ENCODE measurements at places on chromosomes 7 and 10.

DNA sequence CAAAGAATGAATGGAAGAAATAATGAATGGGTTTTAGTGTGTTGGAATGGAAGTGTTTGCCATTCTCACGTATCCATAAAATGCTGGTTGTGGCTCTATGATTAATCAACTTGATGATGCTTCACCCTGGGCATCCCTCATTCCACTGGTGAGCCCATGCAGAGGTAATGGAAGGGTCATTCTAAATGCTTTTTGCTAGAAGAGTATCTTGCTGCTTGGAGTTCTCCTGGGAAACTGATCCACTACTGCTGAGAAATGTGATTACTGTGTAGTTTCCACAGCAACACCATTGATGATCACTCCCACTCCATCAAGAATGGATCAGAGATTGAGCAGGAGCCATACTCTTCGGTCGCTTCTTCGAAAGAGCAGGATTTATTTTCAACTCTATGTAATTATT lies 101.6 kb downstream of the ARL5B start:
- no peak for DNase-seq

GRCh38 chr10:131311661-131312477 lies at the start of gene TCERG1L:
Gene TCERG1L, minus strand, starts transcription at chr10:131311721. Its CDS starts 86 bp downstream, at chr10:131311635.
- DNase-seq: no peak

DNA sequence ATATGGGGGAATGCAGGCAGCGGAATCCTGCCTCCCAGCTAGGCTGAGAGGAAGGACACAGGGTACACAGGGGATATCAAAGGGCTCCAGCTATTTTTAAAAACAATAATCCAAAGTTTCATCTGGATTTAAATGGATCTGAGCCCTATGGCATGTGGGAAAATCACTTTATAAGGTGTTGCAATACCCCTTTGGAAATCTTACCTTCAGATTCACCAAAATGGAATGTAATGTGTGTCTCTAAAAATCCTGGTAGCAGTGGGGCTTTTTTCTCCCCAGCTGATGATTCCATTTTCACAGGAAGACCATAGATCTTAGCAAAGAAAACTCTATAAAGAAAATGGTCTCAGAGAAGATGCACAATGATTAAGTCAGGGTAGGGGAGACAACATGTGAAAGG lies 722.2 kb downstream of the PARD3 start:
- no peak for DNase-seq

DNA sequence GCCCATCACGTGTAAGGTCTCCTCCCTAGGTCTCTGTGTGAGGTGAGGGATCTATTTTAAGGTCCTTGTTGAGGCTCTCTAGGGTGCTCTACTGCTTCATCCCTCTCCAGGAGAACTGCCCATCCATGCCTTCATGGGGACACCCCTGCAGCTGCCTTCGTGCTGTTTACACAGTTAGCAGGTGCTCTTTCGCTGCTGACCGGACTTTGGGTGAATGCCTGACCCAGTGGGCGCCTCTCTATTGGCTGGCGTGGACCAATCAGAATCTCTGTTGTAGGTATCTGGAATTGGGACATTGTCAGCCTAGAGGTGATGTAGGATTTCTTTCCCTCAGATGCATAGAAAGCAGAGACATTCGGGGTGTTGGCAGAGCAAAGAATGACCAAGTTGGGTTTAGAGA lies 38.7 kb upstream of the HMX3 start:
- DNase-seq: no peak

GRCh38 chr10:1121271-1121970 lies 65.2 kb downstream of the WDR37 start:
- DNase-seq: no peak

DNA sequence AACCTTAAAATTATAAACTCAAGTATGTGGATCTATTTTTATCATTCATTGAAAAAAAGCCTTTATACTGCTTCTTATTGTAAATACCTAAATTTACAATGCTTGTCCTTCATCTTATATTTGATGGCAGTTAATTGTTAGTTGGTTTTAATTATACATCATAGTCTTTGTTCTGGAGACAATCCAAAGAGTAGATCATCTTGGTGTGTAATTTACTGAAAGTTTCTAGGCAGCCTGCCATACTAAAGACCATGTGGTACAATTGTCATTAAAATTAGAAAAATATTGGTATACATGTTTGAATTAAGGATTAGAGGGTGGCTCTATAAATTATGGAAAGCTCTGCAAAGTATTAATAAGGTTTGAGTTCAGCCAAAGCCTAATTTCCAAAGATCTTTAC lies 231.4 kb downstream of the KCND2 start:
- DNase-seq: no peak

- no peak for DNase-seq
These were observed 72.3 kb downstream of the PRPF18 start for GRCh38 chr10:13658871-13659685.

DNA sequence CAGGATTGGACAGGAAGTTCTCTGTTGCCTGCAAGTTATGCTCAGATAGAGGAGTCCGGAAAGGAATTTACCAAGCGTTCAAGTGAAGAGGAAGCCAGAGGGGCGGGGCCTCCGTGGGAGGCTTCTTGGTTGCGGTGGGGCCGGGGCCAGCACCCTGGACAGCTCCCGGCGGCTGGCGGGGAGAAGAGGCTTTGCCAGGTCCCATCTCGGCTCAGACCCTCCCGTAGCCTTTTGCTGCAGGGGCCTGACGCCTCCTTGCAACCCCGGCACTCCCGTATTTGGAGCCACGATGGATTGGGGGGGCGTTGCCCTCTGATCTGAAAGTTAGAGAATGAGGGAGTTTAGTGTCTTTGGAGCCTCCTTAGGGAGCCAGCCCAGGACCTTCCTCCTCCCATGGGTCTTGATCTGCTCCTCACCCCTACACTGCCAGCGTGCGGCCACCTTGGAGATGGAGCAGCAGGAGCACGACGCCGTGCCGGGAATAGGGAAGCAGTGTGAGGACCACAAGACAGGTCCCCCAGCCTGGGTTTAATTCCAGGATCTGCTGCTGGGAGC lies 3.1 kb upstream of the SLC18A3 start:
- no peak for DNase-seq

- DNase-seq: no peak
These were observed 52.1 kb downstream of the GNAI1 start for GRCh38 chr7:80186721-80187120.

GRCh38 chr10:14836208-14836607 lies 1.6 kb downstream of the CDNF start:
- no peak for DNase-seq

- DNase-seq: no peak
These were observed 151.4 kb downstream of the COL28A1 start for GRCh38 chr7:7384228-7384627.

All from cortex of kidney (tissue), 1 donor.